ENCODE measurements at places on chromosomes 7 and 10.

DNA sequence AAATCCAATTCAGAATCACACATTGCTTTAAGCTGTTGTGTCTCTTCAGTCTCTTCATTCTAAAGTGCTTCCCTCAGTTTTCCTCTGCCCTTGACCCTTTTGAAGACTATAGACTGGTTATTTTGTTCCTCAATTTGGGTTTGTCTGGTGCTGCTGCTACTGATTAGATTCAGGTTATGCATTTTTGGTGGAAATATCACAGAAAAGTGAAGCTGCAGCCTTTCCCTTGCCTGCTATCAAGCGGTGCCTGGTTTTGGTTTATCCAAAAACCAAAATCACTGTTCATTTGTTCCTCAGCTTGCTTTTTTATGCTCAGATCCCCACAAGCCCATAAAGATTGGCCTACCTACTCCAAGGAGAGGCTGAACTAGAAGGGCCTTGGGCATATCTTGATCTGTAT lies 55.2 kb downstream of the ELMO1 start:
- DNase-seq = no peak

DNA sequence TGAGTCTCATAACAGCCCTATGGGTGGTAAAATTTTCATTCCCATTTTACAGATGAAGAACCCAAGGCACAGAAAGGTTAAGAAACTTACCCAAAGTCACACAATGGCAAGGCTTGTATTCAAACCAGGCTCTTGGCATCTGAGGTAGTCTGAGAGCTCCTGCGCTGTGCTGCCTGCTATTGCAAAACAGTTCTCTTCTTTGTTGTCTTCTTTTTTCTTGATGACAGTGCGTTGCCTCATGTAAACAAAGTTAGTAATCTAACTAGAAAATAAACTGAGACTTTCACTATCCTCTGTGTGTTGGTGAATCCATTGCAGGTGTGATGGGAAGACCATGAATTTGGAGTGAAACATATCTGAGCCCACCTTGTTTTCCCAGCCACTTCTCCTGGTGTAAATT lies 240.8 kb downstream of the PTEN start:
- no peak for DNase-seq

DNA sequence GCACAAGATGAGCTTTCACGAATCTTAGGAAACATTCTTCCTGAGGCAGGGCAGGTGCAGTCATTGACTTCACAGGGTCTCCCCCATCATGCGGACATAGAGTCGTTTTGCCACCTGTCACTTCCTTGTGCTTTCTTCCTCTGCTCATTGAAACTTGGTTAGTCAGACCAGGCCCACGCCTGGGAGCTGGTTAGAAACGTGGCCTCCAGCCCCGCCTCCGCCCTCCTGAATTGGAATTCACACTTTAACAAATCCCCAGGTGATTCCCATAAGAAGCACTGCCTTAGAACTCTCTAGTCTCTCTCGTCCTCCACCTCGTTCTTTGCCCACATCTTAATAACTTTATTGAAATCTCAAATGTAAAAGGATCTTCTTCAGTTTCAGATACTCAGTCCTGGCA lies 265.5 kb upstream of the FZD8 start:
- no peak for DNase-seq

DNA sequence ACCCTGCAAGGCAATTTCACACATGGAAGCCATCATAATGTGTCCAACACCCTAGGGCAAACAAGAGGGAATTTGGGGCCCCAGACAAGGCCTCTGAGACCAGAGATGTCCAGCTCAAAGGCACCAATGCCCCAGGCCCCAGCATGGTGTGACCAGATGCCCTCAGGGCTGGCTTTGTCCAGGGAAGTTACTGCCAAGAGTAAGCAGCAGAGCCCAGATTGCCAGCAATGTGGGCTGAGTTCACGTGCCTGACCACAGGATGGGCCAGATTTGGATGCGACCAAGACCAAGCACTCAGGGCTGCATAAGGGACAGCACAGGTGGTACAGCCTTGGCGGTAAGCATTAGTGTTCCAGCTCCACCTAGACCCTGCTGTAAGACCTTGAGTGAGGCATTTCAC lies 12.7 kb downstream of the MYOF start:
- DNase-seq = no peak

DNA sequence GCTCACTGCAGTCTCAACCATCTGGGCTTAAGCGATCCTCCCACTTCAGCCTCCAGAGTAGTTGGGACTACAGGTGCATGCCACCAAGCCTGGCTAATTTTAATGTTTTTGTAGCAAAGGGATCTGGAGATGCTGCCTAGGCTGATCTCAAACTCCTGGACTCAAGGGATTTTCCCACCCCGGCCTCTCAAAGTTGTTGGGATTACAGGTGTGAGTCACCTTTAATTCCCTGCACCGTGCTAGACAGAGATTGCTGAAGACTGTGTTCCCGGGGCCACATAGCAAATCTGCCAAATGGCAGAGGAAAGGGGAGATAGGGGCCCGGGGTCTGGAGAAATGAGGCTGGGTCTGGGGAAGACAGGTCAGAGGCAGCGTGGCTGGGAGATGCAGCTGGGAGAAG lies 20.6 kb upstream of the PSMG3 start:
- no peak for DNase-seq

DNA sequence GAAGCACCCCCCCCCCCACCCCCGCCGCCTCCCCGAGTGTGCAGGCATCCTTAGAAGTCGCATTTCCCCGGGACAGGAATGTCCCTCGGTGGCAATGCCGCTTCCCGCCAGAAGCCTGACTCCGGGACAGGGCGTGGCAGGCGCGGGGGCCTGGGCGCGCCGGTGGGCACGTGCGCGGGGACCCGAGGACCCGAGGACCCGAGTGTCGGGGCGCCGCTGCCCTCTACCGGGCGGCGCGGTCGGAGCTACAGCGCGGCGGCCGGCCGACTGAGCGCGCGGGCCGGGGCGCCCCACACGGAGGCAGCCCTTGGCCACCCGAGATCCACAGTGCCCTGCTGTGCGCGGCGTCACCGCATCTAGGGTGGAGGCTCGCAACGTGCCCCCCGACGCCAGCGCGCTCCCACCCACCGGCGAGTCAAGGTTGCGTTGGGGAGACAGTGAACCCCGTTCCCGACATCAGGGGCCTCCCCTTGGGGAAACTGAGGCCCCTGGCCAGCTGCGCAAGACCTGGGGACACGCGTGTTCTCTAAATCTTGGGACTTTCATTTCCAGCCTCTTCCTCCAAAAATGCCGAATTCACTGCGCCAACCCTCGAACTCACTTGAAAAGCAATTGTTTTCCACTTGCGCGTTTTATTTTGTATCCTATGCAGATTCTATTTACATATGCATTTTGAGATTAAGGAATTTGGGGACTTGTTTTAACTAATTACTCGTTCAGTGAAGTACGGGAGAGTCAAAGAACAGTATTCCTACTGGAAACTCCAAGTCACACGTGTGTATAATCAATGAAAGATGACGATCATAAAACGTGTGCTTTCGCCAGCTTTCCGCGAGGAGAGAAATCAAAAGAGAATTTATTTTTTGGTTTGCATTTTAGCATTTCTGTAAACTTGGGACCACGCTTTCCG lies 3.1 kb upstream of the CUX1 start:
- DNase-seq = no peak

GRCh38 chr7:134649226-134649775 lies 2.6 kb downstream of the BPGM start:
- no peak for DNase-seq

GRCh38 chr7:99129536-99129935 lies 14.4 kb downstream of the SMURF1 start:
- DNase-seq = no peak

DNA sequence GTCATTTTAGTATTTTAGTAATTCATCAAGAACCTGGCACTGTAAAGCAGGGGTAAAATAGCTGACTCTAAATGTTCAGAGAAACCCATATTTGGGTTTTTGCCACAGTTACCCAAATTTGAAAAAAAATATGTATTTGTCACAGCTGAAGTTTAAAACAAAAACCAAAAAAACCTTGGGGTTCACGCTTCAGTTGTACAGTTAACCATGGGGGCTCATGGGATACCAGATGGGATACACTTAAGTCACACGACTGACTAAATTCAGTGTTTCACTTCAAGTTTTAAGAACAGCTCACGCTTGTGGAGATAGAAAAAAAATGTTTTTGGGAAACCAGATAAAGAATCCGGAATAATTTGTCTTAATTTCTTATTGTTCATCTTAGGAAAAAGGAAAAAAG lies 2.1 kb downstream of the ARL3 start:
- no peak for DNase-seq

GRCh38 chr7:21368317-21368716 lies 59.6 kb upstream of the SP4 start:
- DNase-seq = no peak

DNA sequence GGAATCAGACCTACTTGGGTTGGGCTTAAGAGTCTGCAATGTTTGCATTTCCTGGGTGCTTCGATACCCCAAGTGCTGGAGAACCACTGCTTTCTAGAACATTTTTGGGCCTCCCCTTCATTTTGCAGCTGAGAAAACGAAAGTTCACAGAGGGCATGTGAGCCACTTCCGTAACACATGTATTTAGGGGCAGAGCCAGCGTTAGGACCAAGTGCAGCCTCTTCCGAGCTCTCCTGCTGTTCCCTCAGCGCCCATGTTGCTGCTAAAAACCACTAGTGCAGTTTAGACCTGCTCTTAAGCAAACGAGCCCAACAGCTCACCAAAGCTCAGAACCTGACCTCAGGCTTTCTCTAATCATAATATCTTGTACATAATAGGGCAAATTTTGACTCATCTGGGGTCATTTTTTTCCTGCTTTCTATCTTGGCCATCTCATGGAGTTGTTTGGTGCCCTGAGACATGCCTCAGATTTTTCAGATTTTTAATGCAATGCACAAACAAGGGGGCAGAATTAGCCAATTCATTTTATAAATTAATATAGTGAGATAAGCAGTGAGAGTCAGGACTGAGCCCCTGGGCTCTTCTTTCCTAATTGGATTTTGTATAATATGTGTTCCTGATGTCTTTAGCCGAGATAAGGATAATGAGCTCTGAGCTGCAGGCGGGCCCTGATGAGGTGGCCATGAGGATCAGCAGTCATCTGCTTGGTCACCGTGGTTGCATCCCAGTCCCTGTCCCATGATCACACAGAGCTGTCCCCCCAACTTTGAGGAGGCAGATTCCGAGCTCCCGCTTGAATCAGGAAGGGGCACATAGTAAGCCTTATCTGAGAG lies 12.9 kb downstream of the BAG3 start:
- no peak for DNase-seq

GRCh38 chr10:73117976-73118743 lies 7.9 kb downstream of the NUDT13 start:
- DNase-seq = no peak

DNA sequence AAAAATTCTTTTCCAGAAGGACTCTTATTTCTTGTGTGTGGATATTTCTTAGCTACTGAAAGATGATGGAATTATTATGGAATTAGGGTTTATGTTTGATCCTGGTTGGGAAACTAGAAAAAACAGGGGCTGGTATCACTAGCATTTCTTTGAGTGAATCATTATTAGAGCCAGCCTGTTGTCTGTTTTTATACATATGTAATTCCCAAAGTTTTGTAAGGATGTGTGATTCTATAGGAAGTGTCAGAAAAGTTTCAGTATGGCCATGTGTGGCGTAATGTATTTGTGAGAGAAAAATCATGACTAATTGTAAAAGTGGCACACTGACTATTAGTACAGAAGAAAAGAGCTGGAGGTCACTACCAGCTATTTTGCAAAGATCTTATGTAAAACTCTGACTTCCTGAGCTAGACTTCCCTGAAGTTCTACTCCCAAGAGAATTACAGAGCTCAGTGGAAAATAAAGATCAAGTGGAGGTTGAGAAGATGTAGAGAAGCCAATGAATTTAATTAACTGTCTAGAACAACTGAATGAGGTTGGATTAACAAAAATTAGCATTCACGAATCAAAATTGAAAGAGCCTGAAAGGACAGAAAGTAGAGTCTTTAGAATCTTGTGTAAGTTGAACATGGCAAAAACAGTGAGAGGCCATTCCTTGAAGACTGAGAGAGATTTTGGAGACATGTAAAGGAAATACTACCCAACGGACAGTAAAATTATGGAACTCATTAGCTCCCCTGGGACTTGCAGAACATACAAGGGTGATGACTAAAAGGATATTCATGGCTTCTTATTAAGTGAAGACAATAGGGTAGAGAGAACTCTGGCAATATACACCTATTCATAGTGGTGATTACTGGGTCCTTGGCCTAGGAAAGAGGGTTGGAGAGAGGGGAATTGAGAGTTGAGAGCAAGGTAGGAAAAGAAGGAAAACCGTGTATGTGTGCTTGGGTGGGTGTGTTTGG lies 12.5 kb downstream of the ZNF365 start:
- DNase-seq = no peak

DNA sequence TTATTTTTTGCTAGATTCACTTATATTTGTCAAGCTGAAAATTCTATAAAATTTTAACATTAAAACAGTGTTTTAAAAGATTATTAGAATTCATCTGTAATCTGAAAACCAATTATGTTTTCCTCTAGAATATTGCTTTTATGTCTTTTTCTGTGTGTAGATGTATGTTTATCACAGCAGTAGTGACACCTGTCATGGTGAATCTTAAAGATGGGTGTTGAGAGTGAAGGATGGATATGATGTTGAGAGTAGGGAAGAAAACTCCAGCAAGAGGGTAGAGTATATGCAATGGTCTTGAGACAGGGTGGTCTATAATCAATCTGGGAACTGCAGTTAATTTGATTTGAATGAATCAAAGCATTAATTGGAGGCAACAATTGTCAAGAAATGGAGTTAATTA lies 336.9 kb upstream of the CDC14C start:
- no peak for DNase-seq

- no peak for DNase-seq
These were observed 359.6 kb downstream of the ARL4A start for GRCh38 chr7:13047061-13047460.

DNA sequence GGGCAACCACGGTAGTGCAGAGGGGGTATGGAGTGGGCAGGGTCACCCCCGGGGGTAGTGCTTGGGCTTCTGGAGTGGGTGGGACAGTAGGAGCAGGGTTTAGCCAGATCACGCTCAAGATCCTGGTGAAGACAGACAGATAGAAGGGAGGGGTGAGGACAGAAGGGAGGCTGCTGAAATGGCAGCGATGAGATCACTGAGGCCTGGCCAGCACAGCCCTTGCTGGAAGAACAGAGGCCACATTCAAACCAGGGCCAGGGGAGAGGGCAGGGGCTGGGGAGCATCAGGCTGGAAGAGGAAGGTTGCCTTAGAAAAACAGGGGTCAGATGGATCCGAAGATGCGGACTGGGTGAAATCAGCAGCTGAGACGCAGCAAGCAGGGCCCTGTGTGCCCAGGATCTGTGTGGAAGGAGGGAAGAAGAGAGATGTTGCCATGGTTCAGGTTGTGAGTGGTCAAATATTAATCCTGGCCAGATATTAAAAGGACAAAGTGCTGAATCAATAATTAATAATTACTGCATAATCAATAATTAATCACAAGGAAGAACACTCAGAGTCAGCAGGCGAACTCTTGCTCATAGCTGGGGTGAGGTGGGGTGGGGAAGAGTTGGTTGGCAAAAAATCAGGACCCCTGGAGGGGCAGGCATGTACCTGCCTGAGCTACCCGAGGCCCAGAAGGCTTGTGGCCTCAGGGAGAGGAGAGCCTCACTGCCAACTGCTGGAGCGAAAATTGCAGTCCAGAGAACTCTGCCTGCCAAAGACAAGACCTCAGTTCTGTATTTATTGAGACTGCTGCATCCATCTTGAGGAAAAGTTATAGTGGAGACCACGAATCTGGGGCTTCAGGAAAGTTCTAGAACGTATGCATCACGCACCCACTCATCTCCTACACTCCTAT lies 105.7 kb downstream of the GRB10 start:
- no peak for DNase-seq
